ENCODE measurements at places on chromosomes 2 and 18.

DNA sequence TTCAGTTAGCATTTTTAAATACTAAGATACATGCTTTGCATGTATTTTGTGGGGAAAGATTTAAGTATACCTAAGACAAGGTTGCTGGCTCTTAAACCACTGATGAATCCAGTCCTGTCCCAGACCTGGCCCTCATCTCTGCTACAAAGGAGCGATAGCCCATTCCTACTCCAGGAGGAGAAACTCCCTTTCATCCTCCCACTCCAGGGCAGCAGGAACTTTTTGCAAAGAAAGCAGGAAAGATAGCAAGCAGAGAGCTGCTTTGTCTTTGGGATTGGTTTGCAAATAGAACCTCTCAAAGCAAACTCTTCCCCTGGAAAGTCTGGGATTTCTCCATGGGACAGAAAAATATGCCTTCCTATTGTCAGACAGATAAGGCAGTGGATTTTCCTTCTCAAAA lies 43.6 kb upstream of the COPS8 start:
- DNase-seq = no peak

DNA sequence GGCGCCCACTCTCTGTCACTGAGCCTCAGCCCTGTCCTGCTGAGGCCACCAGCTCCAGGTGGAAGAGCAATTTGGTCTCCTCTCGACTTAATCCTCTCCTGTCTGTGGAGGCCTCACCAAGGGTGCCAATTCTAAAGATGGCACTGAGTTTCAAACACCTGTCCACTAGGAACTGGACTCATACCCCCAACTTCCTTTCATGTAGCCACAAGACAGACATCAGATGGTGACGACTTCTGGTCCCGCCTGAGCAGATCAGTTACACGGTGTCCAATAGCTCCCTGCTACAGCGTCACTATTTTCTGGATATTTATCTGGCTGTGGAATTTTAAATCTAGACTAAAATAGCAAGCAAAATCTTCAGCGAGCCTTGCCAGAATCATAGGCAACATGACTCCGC lies 24.5 kb upstream of the SP5 start:
- DNase-seq = no peak

GRCh38 chr2:212943351-212943750 lies 208.1 kb downstream of the IKZF2 start:
- DNase-seq = no peak

DNA sequence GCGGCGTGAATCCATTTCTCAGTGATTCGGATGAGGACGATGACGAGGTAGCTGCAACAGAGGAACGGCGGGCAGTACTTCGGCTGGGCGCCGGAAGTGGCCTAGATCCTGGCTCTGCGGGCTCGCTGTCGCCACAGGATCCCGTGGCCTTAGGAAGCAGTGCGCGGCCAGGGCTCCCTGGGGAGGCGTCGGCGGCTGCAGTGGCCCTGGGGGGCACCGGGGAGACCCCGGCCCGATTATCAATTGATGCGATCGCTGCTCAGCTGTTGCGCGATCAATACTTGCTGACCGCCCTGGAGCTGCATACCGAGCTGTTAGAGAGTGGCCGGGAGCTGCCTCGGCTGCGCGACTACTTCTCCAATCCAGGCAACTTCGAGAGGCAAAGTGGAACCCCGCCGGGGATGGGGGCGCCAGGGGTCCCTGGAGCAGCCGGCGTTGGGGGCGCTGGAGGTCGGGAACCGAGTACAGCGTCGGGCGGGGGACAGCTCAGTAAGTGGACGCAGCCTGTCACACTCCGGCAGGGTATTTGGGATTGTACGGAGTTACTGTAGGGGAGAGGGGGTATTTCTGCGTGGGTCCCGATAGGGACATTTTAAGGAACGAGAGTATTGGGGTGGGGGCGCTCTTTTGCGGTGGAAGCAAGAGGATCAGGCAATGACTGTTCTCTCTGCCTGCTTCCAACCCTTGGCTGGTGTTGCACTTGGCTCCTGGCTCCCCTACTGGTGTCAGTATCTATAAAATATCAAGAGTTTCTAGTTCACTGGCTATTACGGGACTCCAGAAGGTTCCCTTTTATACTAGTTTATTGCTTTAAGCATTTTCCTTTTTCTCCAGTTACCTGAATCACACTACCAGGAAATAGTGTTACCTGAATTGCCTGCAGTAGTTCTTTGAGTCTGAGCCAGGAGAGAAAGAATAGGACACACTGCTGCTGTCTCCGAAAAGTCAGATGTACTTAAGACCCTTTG lies 772 bp downstream of the RELCH start:
- no peak for DNase-seq

GRCh38 chr2:172220121-172220520 lies 117.4 kb upstream of the DLX2 start:
- DNase-seq = no peak

DNA sequence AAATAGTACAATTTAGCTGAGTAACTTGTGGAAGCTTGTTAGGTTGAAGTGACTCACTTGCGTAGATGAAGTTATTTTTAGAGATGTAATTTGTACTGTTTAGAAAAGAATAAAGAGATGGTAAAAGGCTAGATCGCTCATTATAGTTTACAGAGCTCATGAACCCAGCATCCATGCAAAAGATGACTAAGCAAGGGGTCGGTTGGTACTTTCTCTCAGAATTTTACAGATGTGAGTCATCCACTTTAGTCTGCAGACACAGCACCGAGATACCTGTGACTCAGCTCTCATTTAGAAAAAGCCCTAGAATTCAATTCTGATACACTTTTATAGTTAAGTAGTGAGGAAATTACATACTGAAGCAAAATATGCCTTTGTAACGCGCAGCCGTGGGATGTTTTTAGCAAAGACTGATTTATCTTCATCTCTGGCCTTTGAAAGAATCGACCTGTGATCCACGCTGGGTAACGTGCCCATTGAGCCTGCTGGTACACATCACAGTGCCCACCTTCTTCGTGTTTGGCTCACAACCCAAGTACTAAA lies 116.5 kb upstream of the FOSL2 start:
- DNase-seq = no peak

- DNase-seq = no peak
These were observed 2030.8 kb downstream of the SUCLG1 start for GRCh38 chr2:82428251-82428650.

- no peak for DNase-seq
These were observed 21.2 kb upstream of the ASXL3 start for GRCh38 chr18:33556846-33557245.

- DNase-seq = no peak
These were observed 130.9 kb upstream of the SMAD7 start for GRCh38 chr18:49081511-49082155.

GRCh38 chr2:7029291-7030059 lies 112.3 kb downstream of the RNF144A start:
- no peak for DNase-seq

- DNase-seq = no peak
These were observed 233.9 kb downstream of the SATB2 start for GRCh38 chr2:199223791-199224190.

- DNase-seq = no peak
These were observed 834.5 kb upstream of the ID2 start for GRCh38 chr2:7847321-7847720.

DNA sequence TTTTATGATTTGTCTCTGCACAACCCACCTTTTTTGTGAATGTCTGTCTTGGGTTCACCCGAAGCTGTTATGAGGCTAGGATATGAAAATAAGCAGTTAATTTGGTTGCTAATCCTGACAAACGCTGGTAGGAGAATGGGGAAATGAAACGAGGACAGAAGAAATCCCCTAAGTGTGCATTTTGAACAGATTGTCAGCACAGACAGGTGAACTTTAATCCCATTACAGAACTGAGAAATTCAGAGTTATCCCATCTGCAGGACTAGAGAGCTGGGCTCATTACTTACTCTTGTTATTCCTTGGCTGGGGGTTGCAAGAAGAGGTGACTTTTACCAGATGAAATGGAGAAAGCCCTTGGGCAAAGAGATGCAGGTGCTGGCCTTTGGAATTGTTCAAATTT lies 123.3 kb upstream of the NYAP2 start:
- DNase-seq = no peak

- DNase-seq = no peak
These were observed 19.1 kb upstream of the SH3BP4 start for GRCh38 chr2:234932591-234933168.

GRCh38 chr2:47056868-47057686 lies 98.0 kb downstream of the STPG4 start:
- no peak for DNase-seq

DNA sequence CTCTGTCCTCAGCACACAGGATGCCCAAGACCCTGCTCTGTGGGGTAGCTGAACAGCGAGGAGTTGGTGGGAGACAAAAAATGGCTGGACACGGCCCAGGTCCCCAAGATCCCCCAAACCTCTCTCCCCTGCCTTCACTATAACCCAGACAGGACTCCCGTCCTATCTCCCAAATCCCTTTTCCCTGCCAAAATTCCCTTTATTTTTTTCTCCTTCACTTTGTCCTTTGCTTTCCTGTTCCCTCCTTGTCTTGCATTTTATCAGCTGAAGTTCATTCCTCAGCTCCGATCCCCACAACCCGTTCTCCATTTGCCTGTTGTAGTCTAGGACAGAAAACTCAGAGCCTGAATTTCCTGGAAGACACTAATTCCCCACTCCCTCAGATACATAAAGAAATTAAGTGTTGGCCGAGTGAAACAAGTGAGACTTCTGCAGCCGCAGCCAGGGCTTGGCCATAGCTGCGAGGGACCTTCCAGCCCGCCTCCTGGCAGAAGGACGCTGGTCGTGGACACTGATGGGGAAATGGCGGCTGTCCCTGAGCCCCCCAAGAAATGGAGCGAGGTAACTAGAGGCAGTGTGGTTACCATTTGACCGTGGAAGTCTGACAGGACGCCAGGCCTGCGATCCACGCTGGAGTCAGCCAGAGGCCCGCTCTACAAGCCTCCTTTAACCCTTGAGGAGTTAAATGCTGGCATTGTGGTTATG lies 173.6 kb downstream of the BCL2 start:
- DNase-seq = no peak

- peak; percentile 94 for DNase-seq
These were observed at the start of gene SAP130 for GRCh38 chr2:128027801-128028667. TSS of gene SAP130 (minus strand) at chr2:128028059. CDS start at chr2:128026292, 1,767 bp downstream.

- DNase-seq = no peak
These were observed 17.2 kb downstream of the LTBP1 start for GRCh38 chr2:32963941-32964340.

DNA sequence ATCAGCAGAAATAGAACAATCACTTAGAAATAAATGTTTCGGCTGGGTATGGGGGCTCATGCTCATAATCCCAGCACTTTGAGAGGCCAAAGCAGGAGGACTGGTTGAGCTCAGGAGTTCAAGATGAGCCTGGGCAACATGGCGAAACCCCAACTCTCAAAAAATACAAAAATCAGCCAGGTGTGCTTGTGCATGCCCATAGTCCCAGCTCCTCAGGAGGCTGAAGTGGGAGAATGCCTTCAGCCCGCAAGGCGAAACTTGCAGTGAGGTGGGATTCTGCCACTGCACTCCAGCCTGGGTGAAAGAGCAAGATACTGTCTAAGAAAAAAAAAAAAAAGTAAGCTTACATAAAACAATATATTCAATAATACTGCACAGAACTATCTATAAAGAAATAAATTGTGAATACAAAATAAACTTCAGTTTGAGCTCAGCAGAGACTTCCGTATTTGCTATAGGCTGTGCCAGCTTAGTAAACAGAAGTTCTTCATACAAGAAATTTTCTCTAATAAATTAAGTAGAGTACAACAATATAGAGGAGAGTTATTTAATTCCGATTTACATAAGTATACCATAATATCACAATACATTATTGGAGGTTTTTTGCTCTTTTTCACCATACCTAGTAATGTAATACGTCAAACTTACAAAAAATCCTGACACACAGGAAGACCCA lies 43.6 kb downstream of the SRBD1 start:
- DNase-seq = no peak

DNA sequence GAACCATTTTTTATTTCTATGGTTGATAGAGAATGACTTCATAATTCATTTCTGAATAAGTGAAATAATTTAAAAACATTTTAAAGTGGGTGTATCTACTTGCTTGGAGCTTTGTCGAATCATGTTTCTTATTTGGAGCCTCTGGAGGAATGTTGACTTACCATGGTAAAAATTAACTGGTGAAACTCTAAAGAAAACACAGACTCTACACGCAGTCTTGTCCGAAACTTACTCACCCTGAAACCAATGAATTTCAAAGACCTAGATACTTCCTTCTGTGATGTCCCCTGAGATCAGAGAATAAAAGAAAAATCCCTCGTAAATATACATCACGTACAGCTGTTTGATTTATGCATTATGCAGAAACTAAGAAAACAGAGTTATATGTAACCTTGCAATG lies 665.2 kb upstream of the NRXN1 start:
- no peak for DNase-seq

GRCh38 chr2:127361929-127362885 lies 25.6 kb downstream of the MAP3K2 start:
- no peak for DNase-seq

- no peak for DNase-seq
These were observed 179.4 kb downstream of the INHBB start for GRCh38 chr2:120525056-120526046.

GRCh38 chr2:173353556-173353955 lies 1.1 kb upstream of the CDCA7 start:
- DNase-seq = no peak

DNA sequence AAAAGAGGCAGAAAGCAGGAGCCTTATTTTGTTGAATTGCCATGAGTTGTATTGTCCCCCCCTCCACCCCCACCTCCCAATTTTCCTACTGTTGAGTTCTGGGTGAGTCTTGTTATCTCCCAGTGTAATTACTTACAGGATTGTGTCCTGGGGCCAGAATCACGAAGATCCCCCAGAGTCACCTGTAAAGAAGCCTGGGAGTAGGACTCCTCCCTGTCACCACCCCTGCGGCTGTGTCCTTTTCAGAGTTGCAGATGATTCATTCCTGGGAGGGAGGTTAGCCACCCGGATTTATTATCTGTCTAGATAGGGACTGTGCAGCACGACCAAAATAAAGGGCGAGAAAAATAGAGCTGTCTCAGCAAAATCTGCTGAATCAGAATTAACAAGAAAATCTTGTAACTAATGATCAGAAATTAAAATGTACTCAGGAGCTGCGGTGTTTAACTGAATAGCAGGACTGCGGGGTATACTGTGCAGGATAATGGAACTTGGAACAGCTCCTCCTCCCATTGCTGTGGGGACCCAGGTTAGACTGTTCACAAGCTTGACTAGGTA lies 81.7 kb upstream of the CAPN13 start:
- no peak for DNase-seq

DNA sequence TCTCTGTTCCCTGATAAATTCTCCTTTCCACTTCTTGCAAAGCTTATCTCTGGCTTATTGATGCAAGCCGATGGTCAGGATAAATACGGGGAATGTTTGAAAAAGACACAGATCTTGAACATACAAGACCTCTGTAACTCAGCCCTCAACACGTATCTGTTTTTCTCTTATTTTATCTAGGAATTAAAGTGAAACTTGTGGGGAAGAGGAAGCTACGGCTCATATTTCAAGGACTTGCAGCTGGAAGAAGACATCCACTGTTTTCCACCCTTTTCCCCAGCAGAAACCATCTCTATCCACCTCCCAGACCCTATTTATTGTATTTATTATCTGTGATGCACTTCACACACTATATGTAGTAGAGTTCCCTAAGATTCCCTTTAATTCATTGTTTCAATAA lies 98.4 kb upstream of the TANK start:
- no peak for DNase-seq
